ENCODE measurements at places on chromosomes 6 and 20. TPM values are rescaled to one million over a fixed set of nuclear protein-coding genes. Genes with fewer than 3 reads are reported as not detected.

GRCh38 chr20:62129731-62130531 lies 7.7 kb downstream of the LSM14B start:
- no peak for DNase-seq

- no peak for DNase-seq
Measured at GRCh38 chr20:48803176-48804053, 24.4 kb downstream of the PREX1 start.

DNA sequence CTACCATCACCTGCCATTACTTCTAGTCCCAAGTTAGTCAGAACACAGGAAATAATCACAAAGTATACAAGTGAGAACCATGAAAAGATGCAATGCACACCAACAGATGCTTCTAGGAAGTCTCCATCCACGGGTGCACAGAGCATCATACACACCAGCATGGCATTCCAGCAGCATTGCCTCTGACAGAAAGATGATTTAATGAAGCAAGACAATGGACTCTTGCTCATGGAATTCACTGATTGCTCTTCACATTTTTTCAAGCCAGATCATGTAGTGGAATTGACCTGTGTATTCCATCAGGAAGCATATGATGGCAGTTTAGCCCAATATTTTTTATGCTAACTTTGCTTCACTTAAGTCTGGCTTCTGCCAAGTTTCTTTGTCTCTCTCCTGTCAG lies 406.3 kb upstream of the RGS17 start:
- DNase-seq, result peak; percentile 7

- no peak for DNase-seq
Measured at GRCh38 chr6:114240796-114241195, 102.0 kb downstream of the HS3ST5 start.

- peak; percentile 80 for DNase-seq
Measured at GRCh38 chr6:75524322-75524972, 30.8 kb upstream of the FILIP1 start.

DNA sequence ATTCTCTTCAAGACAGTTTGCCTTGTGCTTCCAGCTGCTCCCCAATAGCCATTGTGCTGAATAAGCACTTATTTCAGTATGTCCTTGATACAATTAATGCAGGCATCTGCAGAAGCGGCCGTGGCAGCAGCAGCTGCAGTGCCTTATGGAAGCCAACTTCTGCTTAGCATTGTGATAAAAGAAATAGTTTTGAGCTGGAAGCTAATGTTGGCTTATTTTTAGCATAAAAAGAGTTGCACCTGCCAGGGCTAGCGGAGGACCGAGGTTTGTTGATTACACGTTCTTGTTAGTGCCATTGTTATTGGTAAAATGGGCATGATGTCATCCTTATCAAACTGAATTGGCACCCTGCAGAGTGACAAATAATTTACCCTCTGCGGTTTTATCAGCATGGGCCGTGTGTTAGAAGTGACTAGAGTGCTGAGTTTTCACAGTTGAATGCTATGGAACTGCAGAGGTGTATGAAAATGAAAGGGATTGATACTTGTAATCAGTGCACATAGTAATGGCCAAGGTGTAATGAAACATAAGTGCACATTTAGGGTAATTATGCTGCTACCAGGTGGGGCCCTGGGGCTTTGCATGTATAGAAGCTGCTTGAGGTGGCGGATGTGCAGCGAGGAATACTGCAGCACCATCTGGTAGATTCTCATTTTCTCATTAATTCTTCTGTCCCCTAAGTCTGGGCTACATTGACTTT lies 334.3 kb downstream of the CDKAL1 start:
- no peak for DNase-seq

DNA sequence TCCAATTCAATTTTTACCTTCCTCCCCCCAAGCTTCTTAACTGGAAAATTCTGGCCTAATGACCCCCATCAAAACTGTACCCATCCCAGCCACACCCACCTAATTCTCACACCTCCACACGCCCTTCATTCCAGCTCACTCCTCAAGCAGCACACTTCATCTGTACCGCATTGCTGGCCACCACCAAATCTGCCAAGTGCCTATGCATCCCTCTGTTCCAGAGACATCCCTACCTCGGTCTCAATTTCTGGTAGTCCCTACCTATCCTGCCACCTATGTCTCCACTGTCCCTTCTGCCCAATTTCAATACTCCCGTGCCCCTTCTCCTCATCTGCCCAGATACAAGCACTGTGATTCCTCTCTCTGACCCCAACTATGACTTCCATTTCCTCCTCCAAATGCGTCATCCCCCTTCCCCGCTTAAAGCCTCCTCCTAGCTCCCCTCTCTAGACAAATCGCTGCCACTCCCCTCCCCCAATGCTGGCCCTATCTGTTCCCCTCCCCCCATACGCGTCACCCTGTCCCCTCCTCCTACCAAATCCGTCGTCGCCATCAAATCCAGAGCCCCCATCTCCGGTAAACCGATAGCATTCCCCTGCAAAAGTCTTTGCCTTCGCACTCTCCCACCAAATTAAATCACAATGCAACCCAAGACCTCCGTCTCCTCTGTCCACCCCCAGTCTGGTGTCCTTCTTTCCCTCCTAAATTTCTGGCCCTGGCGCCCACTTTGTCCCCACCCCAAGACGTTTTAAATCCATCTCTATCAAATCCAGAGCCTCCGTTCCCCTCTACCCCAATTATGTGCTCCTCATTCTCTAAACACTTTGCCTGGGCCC lies 1.2 kb downstream of the MTCH1 start:
- DNase-seq, result peak; percentile 19

DNA sequence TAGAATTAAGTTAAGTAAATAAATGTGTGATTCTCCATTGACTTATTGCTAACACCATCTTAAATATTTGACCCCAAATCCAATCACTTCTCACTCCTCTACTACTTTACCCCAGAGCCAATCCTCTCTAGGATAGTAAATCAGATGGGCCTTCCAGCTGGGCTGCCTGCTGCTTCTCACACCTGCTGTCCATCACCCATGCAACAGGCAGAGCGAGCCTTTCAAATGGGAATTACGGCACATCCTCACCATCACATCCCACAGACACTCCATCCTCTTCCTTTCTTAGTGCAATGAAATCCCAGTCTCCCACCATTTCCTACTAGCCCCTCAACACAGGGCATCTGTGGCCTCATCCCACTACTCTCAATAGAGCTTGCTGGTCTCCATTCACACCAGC lies 34.0 kb downstream of the HLA-F start:
- DNase-seq, result no peak

- DNase-seq, result no peak
Measured at GRCh38 chr6:39210450-39210849, 18.8 kb downstream of the KCNK5 start.

GRCh38 chr6:15384901-15385300 lies 139.0 kb downstream of the JARID2 start:
- DNase-seq, result no peak

DNA sequence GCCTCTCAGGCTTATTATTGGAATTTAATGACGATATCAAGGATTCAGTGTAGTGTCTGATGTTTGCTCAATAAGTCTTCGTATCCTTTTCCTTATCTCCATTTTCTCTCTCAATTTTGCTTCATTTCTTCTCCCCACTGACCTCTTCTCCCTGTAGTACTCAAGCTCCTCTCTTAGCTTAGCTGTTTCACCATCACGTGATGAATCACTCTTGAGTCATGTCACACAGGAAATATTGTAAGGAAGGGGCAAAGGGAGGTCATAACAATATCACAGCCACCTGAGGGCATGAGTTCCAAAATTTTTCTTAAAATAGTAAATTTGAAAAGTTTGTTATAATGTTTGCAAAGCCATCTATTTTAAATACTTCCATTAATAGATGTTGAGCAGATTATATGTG lies 392.2 kb upstream of the MARCKS start:
- DNase-seq, result peak; percentile 40

DNA sequence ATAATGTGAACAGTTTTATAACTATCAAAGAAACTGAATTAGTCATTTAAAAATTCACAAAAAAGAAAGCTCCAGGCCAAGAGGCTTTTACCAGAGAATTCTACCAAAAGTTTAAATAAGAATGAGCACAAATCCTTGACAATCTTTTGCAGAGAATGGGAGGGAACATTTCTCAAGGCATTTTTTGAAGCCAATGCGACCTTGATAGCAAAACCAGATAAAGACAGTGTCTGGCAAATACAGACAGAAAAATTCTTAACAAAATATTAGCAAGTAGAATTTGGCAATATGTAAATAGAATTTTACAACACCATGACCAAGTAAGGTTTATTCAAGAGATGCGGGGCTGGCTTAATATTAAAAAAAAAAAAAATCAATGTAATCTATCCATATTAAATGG lies 41.7 kb downstream of the RNF24 start:
- DNase-seq, result no peak

Gene TAP1
- polyA plus RNA-seq, result 58.4 TPM

Gene ZNF391
- polyA plus RNA-seq, result 0.50 TPM

Gene PLG
- polyA plus RNA-seq, result not detected

Gene ISM1
- polyA plus RNA-seq, result 0.12 TPM

Gene UNC93A
- not detected for polyA plus RNA-seq

Gene TCP1
- 144 TPM for polyA plus RNA-seq
